Left renal cortex interstitium (tissue), 4 donors: ENCODE measurements at places on chromosomes 6 and 20.

DNA sequence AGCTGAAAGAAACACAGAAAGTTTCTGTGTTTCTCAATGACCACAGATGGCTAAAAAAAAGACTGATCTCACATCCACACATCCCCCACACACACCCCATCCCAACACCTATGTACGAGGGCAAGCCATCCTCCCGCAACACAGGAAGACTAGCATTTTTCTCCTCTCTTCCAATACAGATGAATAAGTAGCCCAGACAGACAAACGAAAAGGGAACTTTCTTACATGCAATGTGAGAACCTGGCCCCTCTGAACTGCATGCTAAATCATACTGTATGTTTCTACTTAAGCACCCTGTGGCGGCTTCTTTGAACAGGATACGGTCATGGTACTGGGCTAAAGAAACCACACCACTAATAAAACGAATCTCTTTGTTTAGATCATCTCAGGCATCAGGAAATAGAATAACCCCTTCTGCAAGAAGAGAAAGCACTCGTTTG is 116.2 kb downstream of the GMDS start:
- peak; percentile 43 for DNase-seq

- no peak for DNase-seq
These were observed 42.9 kb downstream of the UQCC1 start for GRCh38 chr20:35368666-35369423.

GRCh38 chr6:154329350-154330170 is 27.0 kb downstream of the IPCEF1 start:
- DNase-seq: no peak

DNA sequence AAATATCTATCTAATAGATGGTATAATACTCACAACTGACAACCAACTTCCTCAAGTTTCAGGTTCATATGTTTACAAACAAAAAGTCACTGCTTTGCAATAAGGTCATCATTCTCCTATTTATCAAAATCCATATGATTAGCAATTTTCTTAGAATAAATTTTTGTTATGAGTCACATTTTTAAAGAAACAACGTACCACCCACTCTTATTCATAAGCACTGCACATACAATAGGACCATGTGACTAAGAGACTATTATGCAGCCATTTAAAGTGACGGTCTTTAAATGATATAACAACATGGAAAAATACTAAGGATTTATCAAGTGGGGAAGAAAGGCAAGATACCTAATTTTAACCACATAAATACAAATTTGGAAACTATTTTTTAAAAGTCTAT is 40.0 kb downstream of the REPS1 start:
- no peak for DNase-seq

- no peak for DNase-seq
These were observed 20.4 kb downstream of the SPINT4 start for GRCh38 chr20:45742596-45742995.

- DNase-seq: no peak
These were observed 247.7 kb upstream of the FAM83B start for GRCh38 chr6:54598787-54599313.

DNA sequence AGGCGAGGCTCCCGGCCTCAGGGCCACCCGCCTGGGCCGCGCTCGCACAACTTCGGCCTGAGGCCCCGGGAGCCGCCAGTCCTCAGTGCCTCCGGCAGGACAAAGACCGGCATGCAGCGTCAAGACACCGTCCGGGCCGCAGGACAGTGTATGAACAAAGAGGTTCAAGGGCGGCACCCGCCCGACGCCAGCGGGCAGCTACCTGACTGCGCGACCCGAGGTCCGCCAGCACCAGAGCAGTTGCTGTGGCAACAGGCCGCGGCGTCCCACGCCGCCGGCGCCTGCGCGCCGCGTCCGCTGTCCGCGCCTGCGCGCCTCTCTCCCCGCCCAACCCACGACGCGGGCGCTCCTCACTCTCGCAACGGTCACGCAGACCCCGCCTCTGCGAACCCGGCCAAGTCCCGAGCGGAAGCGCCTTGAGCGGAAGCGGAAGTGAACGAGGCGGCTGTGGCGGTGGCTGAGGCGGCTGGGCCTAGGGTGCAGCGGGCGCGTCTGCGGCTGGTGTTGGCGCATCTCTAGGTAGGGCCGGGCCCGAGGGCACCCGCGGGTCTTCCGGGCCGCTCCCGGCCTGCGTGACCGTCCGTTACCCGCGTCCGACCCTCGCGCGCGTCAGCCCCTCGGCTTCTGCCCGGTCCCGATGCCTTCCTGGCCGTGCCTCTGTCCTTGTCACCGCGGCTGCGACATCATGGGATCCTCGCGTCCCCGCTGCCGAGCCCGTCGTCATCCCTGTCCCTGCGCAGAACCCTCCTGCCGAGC is at the start of gene FAM120B:
TSS of gene FAM120B (plus strand) at position 435 of the 756 bp plus-strand sequence. CDS start 10,633 bp downstream, outside the sequence.
- no peak for DNase-seq

GRCh38 chr6:5547556-5547955 is 286.2 kb downstream of the FARS2 start:
- DNase-seq: no peak

DNA sequence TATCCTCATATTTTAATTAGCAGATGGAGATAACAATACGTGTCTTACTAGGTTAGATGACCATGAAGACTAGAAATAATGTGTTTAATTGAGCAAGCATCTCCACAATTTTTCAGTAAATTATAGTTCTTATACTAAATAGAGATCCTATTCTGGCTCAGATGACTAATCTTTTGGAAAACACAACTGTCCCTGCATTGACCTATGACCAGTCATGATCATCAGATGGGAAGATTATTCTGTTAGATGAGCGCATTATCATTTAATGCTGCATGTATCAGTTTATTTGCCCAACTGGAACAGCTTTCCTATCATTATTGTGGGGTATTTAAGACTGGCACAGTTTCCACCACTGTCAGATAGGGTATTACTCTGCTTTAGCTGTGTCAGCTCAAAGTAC is 185.5 kb downstream of the MOXD1 start:
- DNase-seq: no peak

GRCh38 chr20:5364997-5365597 is 48.3 kb upstream of the PROKR2 start:
- DNase-seq: no peak

- DNase-seq: no peak
These were observed 39.3 kb upstream of the TRAF3IP2 start for GRCh38 chr6:111644893-111645430.

GRCh38 chr6:70241991-70242420 is 60.9 kb downstream of the COL9A1 start:
- no peak for DNase-seq

GRCh38 chr6:158242071-158242606 is 70.1 kb upstream of the TULP4 start:
- no peak for DNase-seq

GRCh38 chr6:161534264-161534873 is 260.5 kb upstream of the AGPAT4 start:
- DNase-seq: no peak

GRCh38 chr6:157219201-157220200 is 103.8 kb downstream of the TMEM242 start:
- no peak for DNase-seq

DNA sequence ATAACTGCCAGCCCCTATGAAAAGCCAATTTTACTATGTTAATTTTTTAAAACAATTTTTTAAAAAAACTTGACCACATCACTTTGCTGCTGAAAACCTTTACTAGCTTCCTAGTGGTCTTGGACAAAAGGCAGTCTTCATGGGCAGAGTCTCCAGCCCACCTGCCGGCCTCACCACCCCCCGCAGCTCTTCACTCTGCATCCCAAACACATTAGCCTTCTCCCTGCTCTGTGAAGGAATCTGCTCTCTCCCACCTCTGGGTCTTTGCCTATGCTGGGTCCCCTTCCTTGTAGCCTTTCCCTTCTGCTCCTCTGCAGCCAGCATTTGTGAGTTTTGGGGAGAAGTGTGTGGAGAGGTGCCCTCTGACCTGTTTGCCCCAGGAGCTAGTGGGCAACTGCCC is 170.7 kb upstream of the MLN start:
- DNase-seq: no peak

DNA sequence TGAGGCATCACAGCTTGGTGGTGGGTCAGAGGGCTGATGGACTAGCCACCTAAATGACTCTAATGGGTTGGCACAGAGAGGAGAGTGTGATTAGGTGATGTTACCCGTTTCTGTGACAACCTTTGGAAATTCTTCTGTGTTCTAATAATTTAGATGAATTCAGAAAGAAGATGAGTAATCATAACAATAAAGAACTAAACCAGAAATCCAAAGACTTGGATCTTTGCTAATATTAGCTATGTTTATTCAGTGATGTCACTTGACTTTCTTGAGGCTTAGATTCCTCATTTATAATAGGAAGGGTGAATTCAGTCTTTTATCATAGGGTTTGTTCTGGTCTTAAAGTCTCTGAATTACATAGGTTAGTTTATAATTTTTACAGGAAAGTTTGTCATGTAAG is 19.9 kb downstream of the CRYBG1 start:
- no peak for DNase-seq

DNA sequence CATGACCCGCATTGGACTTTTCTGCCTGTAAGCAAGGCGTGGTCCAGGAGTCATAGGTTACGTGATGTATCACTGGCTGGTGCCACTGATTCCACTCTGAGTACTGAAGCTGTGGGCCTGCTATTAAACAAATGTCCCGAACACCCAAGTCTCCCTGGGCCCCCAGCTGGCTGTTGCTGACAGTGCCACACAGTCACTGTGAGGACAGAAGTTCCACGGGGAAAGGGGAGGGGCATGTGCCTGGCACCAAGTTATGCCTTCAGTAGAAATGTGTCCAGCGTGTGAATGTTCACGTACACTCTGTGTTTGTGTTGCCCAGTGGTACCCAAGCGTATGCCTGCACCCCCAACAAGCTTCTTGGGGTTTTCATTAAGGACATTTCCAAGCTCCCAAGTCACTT is 171.4 kb upstream of the QKI start:
- no peak for DNase-seq

- no peak for DNase-seq
These were observed 12.4 kb upstream of the TFAP2C start for GRCh38 chr20:56616716-56617115.

DNA sequence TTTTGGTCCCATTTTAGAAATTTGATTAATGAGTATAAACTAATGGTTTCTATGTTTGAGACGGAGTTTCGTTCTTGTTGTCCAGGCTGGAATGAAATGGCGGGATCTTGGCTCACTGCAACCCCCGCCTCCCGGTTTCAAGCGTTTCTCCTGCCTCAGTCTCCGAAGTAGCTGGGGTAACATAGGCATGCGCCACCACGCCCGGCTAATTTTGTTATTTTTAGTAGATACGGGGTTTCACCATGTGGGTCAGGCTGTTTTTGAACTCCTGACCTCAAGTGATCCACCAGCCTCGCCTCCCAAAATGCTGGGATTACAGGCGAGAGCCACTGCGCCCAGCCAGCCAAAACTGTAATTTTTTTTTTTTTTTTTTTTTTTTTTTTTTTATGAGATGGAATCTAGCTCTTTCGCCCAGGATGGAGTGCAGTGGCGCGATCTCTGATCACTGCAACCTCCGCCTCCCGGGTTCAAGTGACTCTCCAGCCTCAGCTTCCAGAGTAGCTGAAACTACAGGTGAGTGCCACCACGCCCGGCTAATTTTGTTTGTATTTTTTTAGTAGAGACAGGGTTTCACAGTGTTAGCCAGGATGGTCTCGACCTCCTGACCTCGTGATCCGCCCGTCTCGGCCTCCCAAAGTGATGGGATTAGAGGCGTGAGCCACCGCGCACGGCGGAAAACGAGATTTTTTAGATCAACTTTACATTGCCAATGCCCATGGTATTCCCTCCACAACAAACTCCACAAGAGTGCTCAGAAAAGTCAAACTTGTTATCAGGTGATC is 127.8 kb downstream of the HFE start:
- DNase-seq: no peak

- no peak for DNase-seq
These were observed 191.5 kb downstream of the CDH4 start for GRCh38 chr20:61443443-61444126.

DNA sequence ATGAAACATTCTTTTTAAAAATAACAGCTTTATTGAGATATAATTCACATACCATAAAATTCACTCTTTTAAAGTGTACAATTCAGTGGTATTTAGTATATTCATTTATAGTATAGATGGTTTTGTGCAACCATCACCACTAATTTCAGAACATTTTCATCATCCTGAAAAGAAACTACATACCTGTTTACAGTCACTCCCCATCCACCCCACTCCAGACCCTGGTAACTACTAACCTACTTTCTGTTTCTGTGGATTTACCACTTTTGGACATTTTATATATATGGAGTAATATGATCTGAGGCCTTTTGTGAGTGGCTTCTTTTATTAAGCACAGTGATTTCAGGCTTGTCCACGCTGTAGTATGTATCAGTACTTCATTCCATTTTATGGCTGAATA is 2.5 kb upstream of the TMEM217 start:
- DNase-seq: no peak

DNA sequence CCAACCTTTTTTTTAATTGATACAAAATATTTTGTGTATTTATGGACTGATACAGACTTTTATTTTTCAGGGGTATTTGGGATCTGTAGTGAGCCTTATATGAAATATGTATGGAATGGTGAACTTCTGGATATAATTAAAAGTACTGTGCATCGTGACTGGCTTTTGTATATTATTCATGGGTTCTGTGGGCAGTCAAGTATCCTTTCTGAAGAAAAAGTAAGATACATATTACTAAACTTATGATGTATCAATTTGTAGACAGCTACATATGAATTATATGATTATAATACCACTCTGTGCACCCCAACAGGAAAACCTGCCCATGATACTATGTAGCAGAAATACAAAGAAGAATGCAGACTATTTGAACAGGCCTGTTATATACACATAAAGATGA is 47.2 kb downstream of the FIG4 start:
- no peak for DNase-seq

DNA sequence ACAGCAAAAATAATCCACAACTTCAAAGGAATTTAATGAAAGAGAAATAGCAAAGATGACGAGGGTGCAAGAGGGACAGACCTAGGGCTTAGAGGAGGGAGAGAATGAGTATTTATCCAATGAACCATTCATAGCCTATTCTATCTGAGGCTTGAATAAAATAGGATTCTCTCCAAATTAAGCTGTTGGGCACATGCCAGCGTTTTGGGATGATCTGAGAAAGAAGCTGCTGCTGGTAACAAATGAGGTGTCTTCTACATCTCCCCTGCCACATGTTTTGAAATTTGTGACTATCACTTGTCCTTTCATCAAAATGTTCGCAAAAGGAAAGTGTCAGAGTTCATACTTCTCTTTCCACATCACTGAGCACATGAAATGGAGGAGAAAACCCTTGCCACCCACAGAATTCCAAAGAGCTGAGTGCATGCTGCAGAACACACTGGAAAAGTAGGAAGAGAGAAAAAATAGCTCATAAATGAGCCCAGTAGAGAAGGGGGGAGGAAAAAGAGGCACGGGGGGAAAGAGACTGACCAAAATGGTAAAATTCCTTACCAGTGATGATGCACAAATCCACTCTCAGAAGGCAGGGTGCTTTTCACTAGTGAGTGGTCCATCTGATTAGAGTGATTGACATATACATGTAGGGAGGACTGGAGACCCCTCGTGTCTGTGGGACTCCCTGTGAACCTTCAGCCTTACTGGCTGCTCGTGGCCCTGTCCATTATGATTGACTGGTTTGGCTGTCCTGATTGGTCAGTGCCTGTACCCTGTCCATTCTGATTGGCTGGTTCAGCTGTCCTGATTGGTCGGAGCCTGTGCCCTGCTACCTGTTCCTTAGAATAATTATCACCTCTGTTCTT is 180.5 kb downstream of the OGFRL1 start:
- DNase-seq: no peak
